Stimulated activated CD4-positive, alpha-beta T cell treated with anti-CD3 and anti-CD28 coated beads, Interleukin-1b, Interleukin-23, amount 100 ng/mL, for 1 hour (primary cell): ENCODE measurements at places on chromosomes 12 and 14.

- DNase-seq = no peak
These were observed 25.6 kb upstream of the CHPT1 start for GRCh38 chr12:101671833-101672232.

DNA sequence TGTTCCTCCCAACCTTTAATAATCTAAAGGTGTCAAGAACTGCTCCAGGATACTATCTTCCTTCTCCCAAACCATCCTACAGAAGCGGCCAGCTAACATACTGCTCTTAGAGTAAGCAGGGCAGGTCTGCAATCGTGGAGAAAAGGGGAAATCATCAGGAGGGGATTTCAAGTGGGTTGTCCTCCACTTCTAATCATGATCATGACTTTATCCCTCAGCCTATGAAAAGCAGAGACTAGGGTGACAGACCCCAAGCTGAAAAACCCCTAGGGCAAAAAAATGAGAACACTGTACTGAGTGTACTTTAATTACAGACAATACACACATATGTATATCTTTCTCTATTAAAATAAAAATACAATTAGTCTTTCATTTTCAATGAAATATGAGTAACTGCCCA is 13.9 kb downstream of the DUSP16 start:
- no peak for DNase-seq

DNA sequence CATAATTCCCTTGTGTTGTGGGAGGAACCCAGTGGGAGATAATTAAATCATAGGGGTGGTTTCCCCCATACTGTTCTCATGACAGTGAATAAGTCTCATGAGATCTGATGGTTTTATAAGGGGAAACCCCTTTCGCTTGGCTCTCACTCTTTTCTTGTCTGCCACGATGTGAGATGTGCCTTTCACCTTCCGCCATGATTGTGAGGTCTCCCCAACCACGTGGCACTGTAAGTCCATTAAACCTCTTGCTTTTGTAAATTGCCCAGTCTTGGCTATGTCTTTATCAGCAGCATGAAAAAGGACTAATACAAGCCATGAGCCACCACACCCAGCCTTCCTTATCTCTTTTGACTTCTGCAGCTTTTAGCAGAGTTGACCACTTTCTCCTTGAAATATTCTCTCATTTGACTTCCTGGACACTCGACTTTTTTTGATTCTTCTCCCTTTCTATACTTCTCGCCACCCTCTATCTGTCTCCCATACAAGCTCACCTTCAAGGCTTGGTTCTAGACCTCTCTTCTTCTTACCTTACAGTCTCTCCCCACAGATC is 2.3 kb downstream of the MTERF2 start:
- no peak for DNase-seq

- no peak for DNase-seq
These were observed 62.9 kb downstream of the TRAFD1 start for GRCh38 chr12:112188130-112188830.

- no peak for DNase-seq
These were observed 203.7 kb downstream of the ETV6 start for GRCh38 chr12:11853126-11853525.

GRCh38 chr14:78083837-78084236 is 86.3 kb upstream of the NRXN3 start:
- no peak for DNase-seq

DNA sequence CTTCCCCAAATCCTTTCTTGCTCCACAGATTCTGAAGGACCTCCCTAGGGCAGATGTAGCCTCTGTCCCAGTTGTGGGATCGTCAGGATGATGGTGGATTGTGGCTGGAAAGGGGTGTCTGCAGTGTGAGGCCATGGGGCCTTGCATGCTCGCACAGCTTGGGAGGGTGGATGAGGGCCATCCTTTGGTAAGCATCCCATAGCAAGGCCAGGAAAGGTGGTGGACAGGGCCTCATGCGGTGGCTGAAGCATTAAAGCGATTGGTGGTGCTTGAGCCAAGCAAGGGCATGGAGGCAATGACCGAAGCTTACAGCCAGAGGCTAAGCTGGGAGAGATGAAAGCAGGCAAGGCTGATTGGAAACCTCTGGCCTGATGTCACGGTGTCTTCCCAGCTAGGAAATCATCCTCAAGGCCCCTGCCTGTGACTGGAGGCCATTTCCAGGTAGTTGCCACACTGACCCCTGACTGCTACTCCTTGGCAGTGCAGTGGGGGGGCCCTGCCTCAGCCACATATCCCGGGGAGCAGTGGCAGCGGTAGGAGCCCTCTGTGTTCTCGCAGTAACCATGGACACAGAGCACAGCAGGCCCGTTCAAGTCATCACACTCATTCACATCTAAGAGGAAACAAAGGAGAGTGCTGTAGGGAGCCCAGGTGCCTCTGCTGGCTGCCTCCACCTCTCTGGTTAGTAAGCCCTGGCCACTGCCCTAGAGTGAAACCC is 7.0 kb downstream of the ISCA2 start:
- DNase-seq = no peak

DNA sequence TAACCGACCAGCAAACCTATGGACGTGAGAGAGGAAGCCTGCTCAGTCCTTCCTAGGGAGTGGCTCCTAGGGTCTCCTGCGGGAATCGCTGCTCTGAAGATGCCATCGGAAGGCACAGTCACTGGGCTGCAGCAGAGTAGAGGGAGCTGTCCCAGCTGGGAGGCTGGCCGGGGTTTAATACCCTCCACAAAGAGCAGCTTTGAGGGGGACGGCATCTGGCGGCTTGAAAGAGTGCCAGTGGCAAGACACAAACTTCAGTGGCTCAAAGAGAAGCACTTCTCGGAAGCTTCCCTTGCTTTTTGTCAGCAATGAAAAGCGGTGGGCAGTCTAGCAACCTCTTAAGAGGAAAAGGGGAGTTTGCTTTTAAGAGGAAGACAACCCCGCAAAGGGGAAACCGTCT is 114.6 kb downstream of the TMEM132C start:
- no peak for DNase-seq

DNA sequence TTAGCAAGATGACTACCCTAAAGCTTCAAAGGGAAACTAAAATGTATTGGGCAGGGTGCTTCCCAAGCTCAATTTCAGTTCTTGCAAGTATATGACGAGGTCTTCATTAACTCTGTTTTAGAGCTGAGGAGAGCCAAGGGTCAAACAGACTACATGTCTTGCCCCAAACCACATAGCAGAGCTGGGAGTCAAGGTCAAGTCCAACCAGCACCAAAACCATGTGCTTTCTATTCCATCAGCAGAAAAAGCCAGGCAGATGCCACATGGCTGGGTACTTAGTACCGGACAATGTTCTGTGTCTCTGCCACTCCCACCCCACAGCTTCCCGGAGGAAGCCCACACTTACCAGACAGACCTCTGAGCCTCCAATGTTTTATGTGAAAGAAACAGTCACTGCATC is 17.6 kb downstream of the NID2 start:
- no peak for DNase-seq

DNA sequence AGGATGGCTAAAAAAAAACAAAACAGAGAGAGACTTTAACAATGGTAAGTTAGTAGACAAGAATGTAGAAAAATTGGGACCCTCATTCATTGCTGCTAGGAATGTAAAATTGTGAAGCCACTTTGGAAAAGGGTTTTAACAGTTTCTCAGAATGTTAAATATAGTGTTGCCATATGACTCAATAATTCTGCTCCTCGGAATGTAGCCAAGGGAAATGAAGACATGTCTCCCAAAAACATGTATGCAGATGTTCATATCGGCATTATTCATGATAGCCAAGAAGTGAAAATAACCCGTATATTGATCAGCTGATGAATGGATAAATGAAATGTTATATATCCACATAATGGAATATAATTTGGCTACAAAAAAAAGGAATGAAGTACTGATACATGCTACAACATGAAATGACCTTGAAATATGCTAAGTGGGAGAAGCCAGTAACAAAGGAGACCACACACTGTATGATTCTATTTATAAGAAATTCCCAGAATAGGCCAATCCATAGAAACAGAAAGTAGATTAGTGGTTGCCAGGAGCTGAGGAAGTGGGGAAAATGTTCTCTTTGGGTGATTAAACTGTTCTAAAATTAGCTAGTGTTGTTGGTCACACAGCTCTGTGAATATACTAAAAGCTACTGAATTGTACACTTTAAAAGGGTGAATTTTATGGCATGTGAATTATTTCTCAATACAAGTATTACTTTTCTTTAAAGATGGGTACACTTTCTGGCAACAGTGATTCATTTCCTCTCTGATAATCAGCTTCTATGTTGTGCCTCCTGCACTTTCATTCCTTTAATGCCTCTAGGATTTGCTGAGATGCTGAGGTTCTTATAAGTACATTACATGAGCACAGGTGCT is 132.5 kb downstream of the DAAM1 start:
- no peak for DNase-seq

DNA sequence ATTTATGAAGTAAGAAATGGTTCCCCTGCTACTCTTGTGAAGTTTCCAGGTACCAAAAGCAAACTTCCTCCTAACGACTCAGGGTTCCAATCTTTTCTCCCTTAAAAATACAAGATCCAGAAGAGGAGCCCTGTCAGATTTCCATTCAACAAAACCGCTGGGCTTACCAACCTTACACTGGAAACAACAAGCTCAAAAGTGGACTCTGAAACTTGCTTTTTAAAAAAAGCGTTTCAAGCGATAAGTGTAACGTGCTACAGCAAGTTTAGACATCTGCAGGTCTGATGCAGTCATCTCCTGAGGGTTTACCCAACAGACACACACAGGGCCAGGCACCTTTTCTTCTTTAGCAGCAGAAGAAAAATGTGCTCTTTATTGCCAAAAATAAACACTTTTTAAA is 6.9 kb upstream of the CREBL2 start:
- DNase-seq = no peak

- DNase-seq = no peak
These were observed 4.3 kb downstream of the GOLT1B start for GRCh38 chr12:21505888-21506287.

GRCh38 chr12:54394281-54394719 is 9.8 kb upstream of the ZNF385A start:
- no peak for DNase-seq

DNA sequence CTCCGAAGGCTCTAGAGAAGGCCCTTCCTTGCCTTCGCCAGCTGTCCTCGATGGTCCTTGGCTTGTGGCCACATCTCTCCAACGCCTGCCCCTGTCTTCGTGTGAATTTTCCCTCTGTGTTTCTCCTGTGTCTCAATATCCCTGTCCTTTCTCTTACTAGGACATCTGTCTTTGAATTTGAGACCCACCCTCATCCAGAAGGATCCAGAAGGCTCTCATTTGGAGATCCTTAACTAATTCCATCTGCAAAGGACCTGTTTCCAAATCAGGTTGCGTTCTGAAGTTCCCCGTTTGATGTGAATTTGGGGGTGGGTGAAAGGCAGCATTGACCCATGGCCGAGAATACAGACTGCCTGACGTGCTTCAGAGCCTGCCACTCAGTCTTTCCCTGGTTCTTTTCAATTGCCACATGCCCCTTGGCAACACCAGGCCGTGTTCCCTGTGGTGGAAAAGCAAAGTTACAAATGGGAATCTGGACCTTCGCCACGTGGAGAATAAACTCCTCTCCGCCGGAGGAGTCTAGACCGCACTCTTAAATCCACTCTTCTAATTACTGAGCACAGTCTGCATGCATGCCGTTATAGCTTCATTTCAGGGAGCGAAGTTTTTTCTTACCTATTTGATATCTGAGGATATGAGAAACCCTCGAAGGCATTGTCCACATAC is 158.8 kb downstream of the TMEM132C start:
- no peak for DNase-seq

- no peak for DNase-seq
These were observed 206.4 kb upstream of the PELI2 start for GRCh38 chr14:55911776-55912175.

GRCh38 chr14:100303179-100303578 is 3.1 kb downstream of the SLC25A29 start:
- no peak for DNase-seq

GRCh38 chr12:62588916-62589315 is 122.3 kb downstream of the MON2 start:
- DNase-seq = no peak

DNA sequence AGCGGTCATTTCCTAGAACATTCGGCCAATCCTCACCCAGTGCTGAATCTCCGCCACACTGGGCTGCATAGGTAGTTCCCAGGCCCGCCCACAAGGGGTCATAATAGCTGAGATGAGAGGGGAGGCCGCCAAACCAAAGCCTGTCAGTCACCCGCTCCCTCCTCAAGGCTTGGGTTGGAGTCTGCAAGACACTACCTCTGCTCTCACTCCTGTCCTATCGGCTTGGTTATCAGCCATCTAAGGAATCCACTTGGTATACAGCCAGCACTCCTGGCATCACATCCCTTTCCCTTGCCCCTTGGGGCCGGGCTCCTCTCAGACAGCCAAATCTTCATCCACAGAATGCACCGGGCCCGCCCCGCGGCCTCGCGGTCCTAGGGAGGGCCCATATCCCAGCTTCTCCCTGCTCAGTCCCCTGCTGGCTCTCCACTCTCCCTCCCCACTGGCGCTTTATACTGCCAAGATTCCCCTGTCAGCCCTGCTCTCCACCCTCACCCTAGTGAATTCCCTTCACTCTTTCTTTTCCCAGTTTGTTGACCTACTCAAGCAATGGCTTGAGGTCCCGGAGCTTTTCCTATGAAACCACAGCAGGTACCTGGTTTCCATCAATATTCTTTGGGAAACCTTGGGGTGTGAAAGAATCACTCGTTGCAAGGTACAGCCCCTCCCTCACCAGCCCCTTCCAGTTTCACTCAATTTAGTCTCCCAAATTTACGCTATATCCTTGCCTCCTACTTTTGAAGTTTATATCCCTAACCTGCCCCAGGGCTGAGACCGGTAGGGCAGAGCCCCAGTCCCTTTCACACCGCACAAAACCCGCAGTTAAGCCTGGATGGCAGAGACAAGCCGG is 1.4 kb downstream of the IFFO1 start:
- peak; percentile 51 for DNase-seq

DNA sequence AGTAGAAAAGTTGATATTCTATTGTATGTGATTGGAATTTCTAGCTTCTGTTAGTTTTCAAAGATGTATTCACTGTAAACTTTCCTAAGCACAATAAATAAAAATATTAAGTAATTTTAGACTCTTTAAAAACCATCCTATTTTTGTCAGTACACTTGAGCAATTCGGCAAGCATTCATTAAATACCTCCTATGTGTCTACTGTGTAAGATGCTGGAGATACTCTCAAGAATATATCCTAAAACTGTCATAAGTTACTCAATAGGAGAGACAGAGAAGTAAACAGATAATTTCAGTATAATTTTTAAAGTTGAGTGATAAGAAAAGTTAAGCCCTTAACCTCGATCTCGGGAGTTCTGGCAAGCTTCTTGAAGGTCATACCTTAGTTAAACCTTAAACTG is 46.1 kb downstream of the FANCM start:
- DNase-seq = no peak

DNA sequence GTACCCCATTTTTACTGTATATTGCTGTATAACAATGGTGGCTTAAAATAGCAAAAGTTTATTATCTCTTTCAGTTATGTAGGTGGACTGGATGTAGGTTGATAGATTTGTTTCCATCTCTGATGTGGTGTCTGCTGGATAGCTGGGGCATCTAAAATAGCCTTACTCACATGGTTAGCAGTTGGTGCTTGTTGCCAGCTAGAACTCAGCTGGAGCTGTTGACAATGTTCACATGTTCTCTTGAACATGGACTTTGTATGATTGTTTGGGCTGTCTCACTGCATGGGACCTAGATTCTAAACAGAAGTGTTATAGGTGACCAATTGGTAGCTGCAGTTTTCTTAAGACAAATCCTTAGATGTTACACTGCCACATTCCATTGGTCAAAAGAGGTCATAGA is 126.9 kb downstream of the GPHN start:
- DNase-seq = no peak

- DNase-seq = no peak
These were observed 78.6 kb downstream of the SCARB1 start for GRCh38 chr12:124784871-124785572.

- no peak for DNase-seq
These were observed 2.7 kb upstream of the CDKN1B start for GRCh38 chr12:12714276-12715021.

- no peak for DNase-seq
These were observed 14.5 kb upstream of the NAV3 start for GRCh38 chr12:77816196-77816595.
